ENCODE measurements at places on chromosomes 5 and 9. TPM values are rescaled to one million over a fixed set of nuclear protein-coding genes. Genes with fewer than 3 reads are reported as not detected.

The SPINK4 gene
- not detected for polyA plus RNA-seq

The NR5A1 gene
- not detected for polyA plus RNA-seq

The KIAA1958 gene
- 4.3 TPM for polyA plus RNA-seq

The GABRB2 gene
- polyA plus RNA-seq, result not detected

The PDE6A gene
- not detected for polyA plus RNA-seq

The SNX2 gene
- polyA plus RNA-seq, result 47.6 TPM

The SLC34A1 gene
- polyA plus RNA-seq, result not detected

The LVRN gene
- polyA plus RNA-seq, result not detected
